Epithelial cell of esophagus (primary cell): ENCODE measurements at places on chromosomes 3 and 15.

DNA sequence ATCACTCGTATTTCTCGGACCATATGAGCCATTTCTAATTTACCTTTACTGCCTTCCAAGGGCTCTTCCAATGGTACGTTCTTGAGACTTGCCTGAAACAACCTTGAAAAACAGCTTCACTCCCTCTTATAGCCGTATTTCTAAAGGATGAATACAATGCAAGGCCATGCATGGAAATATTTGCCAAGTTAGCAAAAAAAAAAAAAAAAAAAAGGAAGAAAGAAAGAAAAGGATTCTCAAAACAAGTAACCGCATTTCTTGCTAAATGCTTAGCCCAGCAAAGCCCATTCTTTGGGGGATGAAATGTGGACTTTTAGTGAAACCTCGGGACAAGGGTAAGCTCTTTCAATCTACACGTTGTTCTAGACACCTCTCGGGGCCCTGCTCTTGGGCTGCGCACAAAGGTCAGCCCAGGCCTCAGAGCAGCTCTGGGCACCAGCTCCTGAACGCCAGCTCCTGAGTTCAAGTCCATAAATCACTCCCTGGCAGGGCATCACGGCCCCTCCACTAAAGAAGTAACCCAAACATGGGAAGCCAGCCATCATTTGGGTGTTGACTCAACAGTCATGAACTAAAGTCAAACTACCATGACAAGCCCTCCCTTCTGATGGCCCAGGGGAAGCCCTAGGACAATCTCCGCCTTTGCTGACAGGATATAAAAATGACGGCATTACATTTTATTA lies 132.7 kb downstream of the ADAMTS17 start:
- no peak for DNase-seq

DNA sequence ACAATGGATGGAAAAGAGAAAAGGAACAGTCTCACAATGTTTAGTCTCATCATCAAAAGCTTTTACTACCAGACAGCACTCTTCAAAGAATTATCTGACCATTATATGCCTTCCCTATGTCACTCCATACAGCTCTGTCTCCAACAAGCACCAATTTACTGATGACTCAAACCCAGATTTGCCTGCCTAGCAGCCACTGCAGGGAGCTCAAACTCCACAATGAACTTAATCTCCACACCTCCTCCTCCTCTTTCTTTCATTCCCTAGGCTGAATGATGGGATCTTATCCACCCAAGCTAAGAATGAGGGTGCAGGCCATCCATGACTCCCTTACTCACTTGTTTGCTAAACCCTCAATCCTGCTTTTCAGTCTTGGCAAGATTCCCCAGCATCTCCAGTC lies 45.5 kb downstream of the NBEAL2 start:
- peak; percentile 52 for DNase-seq

GRCh38 chr3:130738241-130738640 lies 8.4 kb downstream of the PIK3R4 start:
- no peak for DNase-seq

- no peak for DNase-seq
Observed at GRCh38 chr3:100252001-100252400, 8.8 kb upstream of the TBC1D23 start.

GRCh38 chr15:68431792-68432401 lies at the start of gene ITGA11:
TSS of gene ITGA11 (minus strand) at chr15:68432163. CDS start at chr15:68432066, 97 bp downstream.
- peak; percentile 64 for DNase-seq

DNA sequence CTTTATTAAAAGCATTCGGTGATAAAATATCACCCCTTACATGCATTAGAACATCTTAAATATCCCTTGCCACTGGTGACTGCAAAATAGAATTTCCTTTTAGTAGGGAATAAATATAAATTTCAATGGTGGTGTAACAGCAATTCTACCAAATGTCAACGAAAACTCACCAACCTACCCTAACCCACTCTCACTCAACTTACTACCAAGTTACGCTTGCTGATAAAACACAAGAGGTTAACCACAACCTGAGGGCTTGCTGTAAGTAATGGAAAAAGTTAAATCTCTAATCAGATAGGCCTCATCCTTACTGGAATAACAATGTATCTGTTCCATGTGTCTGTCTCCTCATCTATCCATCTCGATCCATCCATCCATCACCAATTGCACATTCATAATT lies 274.7 kb downstream of the FOXP1 start:
- no peak for DNase-seq
